ENCODE measurements at places on chromosomes 16 and 17.

DNA sequence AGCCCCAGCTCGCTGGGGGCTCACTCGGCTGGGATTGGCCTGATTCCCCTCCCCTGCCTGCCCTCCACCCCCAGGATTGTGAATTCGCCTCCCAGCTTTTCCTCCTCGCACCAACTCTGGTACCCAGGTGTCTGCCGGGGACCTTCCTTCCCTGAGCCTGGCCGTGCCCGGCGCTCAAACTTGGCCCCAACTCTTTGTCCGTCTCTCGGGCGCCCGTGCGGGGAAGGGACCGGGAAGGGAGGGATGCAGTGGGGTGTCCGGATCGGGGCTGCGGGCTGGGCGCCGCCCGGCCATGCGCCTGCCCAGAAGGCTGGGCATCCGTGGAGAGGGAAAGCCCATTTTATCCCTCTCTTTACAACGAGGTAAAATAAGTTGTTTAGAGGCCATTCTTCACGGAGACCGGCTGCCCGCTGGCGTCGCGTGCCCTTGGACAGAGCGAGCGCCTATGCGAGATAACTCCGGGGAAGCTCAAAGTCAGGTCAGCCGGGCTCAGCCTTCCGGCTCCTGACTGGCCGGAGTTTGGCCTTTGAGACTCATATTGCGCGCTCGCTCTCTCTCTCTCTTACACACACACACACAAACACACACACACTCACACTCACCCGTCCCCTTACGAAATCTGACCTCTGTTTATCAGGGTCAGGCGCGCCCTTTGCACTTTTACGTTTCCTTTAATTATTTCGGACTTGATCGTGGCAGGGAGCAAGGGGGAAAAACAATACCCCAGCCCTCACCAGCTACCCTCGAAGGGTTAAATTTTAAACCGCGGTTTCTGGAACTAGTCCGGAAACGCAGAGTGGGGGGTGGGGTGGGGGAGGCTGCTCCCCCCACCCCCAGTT is 774 bp upstream of the MAF start:
- peak; percentile 17 for DNase-seq

DNA sequence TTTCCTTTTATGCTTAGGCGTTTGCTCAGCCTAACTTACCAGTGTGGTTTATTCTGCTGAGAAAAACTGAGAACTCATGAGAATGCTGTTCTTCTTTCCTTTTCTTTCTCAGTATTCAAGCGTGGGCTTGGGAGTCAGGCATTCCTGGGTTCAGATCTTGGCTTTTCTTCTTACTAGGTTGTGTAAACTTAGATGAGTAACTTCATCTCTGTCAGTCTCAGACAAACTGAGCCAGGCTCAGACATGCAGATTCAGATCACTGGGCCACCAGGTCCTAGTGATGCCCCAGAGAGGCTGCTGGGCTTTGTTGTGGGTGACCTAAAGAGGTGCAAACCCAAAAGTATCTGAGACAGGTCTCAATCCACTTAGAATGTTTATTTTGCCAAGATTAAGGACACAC is 95.8 kb upstream of the MPHOSPH6 start:
- DNase-seq: no peak

- no peak for DNase-seq
These were observed 19.3 kb downstream of the ZNF750 start for GRCh38 chr17:82820278-82821251.

DNA sequence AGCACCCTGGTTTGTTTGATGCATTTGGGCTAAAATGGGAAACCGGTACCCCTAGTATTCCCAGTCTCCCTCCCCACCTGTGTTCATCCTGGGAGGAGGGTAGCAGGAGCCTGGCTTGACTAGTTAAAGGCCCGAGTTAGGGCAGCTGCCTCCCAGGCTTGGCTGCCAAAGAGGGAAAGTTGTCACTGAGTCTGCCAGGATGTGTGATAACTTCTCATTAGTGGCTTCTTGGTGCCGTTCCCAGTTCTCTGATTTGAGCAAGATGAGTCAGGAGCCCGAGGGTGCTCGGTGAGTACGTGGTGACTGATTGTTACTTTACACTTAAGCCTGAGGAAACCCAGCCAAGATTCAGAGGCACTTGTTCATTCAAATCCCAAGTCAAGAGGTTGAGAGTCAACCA is 2.5 kb downstream of the KRT32 start:
- DNase-seq: no peak

- no peak for DNase-seq
These were observed 7.0 kb downstream of the KATNB1 start for GRCh38 chr16:57742543-57742942.

DNA sequence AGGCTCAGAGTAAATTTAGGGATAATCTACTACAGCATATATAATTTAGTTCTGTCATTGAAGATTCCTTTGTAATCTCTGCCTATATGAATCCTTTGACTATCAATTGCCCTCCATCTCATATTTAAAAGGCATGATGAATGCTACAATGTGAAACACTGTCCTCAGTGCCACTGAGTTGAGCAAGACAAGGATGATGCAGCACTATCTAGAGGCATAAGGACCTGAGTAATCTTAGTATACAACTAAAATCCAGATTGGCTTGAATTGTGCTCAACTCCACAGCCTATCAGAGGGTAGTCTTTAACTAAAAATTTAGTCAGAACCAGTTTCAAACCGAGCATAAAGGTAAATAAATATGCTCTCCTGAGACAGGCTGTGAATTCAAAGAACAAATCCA is 11.6 kb upstream of the STRADA start:
- DNase-seq: no peak

DNA sequence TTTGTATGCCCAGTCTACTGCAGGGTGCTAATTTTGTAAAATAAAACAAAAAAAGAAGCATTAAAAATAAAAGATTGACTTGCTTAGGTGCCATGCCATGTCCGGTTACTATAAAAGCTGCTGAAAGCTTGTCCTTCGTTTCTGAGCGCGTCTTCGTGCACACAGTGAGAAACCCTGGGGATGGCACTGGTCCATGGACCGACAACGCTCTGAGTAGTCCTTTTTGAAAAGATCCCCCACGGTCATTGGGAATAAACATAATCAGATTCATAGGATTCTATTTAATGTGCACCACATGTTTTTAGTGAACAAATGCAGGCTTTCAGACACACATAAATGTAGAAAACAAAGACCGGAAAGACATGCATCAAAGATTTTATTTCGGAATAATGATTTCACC is 146.3 kb downstream of the XYLT1 start:
- DNase-seq: no peak

DNA sequence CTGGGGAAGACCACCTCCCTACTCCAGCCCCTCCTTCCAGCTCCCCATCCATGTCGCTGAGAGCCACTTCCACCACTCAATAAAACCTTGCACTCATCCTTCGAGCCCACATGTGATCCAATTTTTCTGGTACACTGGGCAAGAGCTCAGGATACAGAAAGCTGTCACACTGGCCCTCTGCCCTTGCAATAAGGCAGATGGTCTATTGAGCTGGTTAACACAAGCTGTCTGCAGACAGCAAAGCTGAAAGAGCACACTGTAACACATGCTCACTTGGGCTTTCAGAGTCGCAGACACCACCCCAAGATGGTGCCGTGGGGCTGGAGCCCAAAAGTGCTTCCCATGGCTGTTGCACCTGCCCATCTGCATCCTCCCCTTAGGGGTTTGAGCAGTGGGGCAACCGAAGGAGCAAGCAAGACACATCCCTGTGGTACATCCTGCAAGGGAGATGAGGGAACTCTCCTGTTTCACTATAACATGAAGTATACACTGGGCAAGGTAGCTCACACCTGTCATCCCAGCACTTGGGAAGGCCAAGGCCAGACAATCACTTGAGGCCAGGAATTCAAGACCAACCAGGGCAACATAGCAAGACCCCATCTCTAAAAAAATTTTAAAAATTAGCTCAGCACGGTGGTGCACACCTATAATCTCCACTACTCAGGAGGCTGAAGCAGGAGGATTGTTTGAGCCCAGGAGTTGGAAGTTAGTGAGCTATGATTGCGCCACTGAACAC is 52.8 kb upstream of the C17orf78 start:
- DNase-seq: no peak

- DNase-seq: no peak
These were observed 118.8 kb upstream of the TBX2 start for GRCh38 chr17:61280851-61281250.

DNA sequence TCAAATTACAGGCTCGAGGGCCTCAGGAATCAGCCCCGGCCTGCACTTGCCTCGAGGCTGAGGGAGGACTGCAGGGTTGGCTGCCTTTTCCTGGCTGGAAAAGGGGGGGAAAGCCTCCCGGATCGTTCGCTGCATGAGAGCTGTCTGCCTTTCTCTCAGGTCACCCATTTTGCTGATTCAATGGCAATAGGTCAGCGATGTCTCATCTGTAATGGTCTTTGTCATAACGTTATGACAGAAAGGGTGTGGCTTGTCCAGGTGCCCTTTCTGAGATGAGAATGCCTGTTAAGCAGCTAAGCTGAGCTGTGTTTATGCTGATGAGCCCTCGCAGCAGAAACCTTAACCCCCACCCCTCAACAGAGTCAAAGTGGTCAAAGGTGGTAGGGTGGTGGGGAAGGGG is 81.8 kb downstream of the AKAP1 start:
- DNase-seq: no peak

DNA sequence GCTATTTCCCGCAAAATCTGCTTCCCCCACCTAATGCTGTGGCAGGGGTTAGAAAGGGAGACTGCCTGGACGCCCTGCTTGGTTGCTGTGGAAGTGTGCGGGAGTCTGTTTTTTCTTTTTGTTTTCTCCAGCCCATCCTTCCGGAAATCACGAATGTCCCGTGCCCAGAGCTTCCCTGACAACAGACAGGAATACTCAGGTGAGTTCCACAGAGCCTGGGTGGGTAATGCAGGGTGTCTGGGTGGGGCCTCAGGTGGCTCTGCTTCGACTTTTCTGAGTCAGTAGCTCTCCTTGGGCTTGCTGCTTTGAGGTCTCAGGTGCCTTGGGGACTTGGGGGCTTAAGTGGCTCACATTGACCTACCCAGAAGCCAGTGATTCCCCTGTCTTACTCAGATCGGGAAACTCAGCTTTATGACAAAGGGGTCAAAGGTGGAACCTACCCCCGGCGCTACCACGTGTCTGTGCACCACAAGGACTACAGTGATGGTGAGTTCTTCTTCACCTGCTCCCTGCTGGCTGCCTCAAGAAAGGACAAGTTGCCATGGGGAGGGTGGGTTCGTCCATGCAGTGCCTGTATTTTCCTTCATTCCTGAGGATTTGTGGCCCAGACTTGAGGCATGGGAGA is 11.4 kb downstream of the LIMD2 start:
- DNase-seq: no peak

DNA sequence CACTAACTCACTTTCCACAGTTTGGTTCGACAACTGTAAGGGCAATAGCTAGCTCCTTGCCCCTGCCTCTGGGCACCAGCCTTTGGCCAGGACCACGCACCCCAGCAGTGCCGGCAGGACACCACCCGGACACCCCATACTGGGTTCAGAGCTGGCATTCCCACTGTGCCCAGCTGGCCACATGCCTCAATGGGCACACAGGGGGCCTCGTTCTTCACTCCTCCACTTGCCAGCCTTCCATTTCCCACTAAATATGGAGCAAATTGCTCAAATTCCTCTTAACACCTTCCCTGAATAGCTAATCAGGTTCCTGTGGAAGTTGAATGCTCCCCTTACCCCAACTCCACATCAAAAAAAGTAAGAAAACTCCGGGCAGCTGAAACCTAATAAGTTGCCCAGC is 52.5 kb downstream of the PIPOX start:
- no peak for DNase-seq

DNA sequence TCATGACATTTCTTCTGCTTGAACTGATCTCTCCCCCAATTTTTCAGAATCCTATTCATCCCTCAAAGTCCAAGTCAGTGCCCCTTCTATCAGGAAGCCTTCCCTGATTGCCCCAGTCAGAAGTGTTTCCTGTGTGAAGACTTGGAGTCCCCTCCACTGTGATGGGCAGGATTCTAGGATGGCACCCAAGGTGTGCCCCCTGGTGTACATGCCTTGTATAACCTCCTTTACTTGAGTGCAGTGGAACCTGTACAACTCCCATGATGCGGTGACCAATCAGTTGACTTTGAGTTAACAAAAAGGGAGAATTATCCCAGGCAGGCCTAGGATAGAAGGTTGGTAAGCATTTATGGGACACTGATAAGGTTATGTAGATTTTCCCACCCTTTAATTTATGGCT is 23.4 kb downstream of the MYH13 start:
- DNase-seq: no peak

- DNase-seq: no peak
These were observed 80.2 kb downstream of the CACNG1 start for GRCh38 chr17:67124450-67125148.

- no peak for DNase-seq
These were observed 44.9 kb downstream of the ABCA8 start for GRCh38 chr17:68910251-68910705.

DNA sequence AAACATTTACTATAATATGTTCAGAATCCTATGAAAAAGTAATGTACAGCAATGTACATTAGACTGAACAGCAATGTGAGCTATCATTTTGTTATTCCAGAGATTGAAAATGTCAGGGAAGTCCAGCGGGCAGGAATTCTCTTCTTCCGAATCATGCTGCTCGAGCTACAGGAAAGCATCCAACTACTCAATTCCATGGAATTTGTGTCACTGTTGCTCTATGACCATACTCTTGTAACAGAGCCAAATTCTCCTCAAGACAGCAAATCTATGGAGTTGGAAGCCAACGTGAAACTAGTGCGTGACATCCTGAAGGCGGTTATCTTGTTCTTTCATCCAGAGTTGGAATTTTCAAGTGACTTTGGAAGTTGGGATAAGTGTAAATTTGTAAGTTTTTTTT is 24.8 kb upstream of the NSRP1 start:
- DNase-seq: no peak

- DNase-seq: no peak
These were observed 115.5 kb upstream of the SMURF2 start for GRCh38 chr17:64777415-64778239.

DNA sequence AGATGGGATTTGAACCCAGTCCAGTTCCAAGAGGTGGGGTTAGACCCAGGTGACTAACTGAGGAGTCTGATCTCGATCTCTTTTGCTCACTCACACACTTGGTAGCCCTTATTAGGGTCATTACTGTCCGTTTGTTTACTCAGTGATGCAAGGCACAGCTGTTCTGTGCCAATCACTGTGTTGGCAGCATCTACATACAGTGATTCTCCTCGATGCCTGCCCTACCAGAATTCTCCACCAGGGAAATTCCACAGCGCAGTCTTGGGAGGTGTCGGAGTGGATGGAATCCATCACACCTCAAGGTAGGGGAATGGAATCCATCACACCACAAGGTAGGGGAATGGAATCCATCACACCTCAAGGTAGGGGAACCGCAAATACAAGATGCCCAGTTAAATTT is 279.6 kb downstream of the MAF start:
- no peak for DNase-seq

GRCh38 chr17:78745407-78746088 is 36.5 kb downstream of the CYTH1 start:
- DNase-seq: peak; percentile 55

- DNase-seq: no peak
These were observed 80.8 kb downstream of the OMG start for GRCh38 chr17:31216031-31216751.
